ENCODE measurements at places on chromosomes 6 and 20.

DNA sequence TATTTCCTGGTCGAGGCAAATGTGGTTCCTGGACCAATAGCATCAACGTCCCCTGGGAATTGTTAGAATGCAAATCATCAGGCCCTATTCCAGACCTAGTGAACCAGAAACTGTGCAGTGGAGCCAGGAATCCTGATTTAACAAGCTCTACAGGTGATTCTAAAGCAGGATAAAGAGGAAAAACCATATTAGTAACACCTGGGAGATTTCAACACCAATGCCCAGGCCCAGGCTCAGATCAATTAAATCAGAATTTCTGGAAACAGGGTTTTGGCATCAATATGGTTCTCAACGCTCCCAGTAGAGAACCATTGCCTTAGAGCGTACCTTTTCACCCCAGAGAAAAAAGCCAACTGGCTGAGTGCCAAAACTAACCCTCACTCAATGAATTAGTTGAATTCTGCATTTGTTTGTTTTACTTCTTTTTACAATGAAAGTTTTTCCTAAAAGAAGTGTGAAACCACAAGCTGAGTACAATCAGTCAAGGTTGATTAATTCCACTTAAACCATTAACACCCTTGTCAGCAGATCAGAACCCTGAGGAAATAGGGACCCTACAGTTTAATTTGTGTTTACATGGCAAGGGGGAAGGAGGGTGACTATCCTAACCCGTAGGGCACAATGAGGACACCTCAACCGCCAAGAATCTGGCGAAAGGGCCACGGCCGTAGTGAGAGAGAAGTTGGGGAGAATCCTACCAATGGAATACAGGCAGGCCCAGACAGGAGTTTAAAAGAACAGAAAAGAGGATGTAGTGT is 34.9 kb upstream of the LOC128125822 start:
- no peak for DNase-seq

GRCh38 chr6:37525460-37526357 is 26.0 kb upstream of the CCDC167 start:
- no peak for DNase-seq

- no peak for DNase-seq
Measured at GRCh38 chr20:50092436-50092835, 20.5 kb downstream of the UBE2V1 start.

GRCh38 chr6:135675862-135676261 is 175.6 kb upstream of the PDE7B start:
- no peak for DNase-seq

- DNase-seq: no peak
Measured at GRCh38 chr6:140070846-140071473, 696.5 kb upstream of the CITED2 start.

- no peak for DNase-seq
Measured at GRCh38 chr20:46642265-46642968, 8.8 kb downstream of the SLC13A3 start.

GRCh38 chr20:3000852-3001523 is 42.4 kb upstream of the GNRH2 start:
- DNase-seq: no peak

GRCh38 chr6:137872581-137873115 is 5.6 kb downstream of the TNFAIP3 start:
- DNase-seq: no peak

DNA sequence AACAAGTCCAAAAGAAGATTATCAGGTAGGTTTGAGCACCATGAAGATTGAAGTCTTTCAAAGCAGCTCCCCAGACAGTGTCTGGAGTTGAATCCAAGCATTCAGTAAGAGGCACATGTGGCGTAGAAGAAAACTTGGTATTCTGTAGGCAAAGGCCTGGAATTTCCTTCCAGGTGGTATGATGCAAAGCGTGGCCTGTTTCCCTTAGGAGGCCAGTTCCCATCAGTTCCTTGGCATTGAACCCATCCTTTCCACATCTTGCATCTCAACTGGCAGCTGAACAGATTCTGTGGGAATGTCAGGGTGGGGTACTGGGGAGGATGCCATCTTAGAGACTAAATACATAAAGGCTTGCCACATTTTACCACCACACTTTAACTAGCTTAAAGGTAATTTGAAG is 516.0 kb downstream of the BTBD3 start:
- DNase-seq: no peak

GRCh38 chr6:36020154-36020553 is 4.3 kb downstream of the SLC26A8 start:
- no peak for DNase-seq

DNA sequence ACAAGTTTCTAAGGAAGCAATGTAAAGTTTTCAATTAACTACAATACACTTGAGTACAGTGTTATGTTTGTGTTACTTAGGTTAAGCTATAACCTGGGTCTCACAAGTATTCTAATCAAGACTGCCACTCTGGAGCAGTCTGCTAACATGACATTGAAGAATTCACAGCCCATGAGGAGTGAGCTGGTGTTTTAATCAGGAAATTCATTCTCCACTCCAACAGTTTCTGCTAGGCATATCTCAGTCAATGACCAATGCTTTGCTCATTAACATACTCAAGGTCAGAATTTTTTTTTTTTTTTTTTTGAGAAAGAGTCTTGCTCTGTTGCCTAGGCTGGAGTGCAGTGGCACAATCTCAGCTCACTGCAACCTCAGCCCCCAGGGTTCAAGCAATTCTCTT is 59.6 kb upstream of the SAMHD1 start:
- DNase-seq: no peak

GRCh38 chr6:4774715-4775493 is 1.3 kb upstream of the CDYL start:
- no peak for DNase-seq

DNA sequence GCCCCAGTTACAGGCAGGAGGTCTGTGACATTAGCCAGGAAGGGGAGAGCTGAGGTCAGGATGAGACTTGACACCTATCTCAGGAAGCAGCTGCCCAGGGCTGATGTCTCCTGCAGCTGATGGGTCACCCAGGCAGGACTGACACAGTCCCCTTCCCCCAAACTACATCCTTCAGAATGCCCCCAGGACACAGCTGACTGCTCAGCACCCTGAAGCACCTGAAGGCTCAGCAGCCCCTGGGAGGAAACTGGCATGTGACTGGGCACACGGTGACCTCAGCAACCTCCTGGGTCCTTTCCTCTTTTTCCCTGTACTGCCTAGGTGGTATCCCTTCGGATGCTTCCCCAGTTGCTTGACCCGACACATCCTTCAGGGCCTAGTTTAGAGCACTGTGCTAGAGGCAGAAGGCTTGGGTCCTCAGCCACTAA is 1.9 kb downstream of the SDC4 start:
- no peak for DNase-seq

DNA sequence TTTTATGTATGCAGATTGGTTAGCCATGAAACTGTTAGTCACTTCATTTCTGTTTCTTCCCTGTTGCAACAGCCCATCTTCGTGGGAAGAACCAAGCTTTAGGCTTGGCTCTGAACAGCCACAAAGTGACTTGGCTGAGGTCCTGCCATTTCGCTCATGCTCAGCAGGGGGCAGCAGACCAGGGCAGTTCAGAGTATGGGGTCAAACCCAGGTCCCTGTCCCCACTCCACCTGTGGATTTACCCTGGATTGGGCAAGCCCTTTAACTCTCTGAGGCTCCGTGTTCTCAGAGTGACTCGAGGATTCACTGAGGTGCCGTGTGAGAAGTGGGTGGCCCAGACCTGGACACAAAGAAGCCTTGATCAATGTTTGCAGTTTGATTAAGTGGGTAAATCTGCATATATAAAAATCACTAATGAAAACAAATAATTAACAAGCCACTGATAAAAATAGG is 19.8 kb upstream of the MAP1LC3A start:
- DNase-seq: no peak

GRCh38 chr6:138809677-138810076 is 13.8 kb downstream of the ECT2L start:
- no peak for DNase-seq

GRCh38 chr20:34891166-34892062 is 15.0 kb downstream of the ACSS2 start:
- DNase-seq: no peak

GRCh38 chr6:121516331-121516730 is 80.9 kb downstream of the GJA1 start:
- DNase-seq: no peak

- no peak for DNase-seq
Measured at GRCh38 chr6:46581459-46582177, 71.0 kb downstream of the CYP39A1 start.

DNA sequence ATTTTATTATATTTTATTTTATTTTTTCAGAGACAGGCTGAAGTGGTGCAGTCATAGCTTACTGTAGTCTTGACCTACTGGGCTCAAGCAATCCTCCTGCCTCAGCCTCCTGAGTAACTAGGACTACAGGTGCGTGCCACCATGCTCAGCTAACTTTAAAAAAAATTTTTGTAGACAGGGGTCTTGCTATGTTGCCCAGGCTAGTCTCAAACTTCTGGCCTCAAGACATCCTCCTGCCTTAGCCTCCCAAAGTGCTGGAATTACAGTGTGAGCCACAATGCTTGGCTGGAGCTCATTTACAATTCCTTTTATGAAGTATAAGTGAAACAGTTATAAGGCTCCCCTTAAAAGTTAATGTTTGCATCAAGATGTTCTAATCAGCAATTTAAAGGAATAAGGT is 14.5 kb downstream of the FUCA2 start:
- DNase-seq: no peak

DNA sequence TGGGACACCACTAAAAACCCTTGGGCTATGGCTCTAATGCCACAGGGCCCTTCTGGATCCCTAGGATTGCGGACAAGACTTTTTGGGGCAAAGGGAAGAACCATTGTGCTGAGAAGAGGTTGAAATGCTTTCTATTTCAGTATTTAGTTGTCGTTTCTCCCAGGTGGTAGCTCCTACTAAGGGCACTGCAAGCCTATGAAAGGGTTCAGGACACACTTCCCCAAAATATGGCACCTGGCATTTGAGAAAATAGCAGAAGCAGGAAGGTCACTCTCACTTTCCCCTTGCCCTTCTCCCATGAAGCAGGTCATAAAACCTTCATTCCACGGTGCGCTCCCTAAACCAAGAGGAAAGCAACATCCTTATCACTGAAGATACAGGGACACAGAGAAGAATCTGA is 125.4 kb upstream of the GPR6 start:
- DNase-seq: no peak

- DNase-seq: no peak
Measured at GRCh38 chr6:168208854-168209253, 110.7 kb downstream of the DACT2 start.

DNA sequence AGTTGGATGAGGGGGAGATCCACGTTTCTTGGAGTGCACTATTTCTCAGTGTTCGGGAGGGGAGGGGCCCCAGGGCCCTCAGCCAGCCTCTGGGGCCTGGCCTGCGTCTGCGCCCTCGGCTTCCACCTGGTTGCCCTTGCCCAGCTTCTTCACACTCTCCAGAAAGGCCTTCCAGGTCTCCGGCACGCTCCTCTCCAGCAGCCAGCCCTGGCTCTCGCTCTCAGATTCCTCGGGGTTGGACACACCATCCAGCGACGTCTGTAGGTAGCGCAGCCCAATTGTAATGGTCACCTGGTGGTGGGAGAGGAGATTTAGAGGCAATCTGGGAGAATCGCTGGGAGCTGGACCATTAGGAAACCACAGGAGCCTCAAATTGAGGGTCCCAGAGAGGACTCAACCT is 24.2 kb downstream of the PRPH2 start:
- no peak for DNase-seq

DNA sequence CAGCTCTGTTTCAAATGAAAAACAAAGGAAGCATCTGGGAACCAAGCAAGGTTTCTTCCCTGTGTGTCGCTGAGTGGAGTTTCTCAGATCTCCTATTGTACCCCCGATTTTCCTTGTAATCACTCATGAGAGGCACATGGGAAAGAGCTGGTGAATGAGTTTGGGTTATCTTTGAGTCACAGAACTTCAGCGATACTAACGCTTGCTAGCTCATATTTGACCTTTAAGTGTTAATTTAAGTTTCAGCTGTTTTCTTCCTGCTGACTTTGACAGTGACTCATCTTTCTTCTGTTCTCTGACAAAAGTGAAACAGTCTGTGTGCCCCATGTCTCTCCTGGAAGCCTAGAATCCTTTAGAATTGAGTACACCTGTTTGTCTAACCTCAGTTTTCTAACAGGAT is 261.1 kb upstream of the RGS17 start:
- no peak for DNase-seq

DNA sequence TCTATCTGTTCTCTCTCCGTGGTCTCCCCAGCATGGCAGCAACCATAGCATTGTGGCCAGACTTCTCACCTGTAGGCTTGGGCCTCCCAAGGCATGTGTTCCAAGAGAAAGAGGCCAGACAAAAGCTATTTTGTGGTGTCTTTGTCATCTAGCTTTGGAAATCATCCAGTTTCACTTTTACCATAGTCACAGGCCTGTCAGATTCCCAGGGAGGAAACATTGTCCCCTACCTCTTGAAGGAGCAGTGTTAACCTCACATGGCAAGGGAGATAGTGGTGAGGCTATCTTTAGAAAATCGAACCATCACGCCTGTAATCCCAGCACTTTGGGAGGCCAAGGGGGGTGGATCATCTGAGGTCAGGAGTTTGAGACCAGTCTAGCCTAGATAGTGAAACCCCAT is 42.3 kb upstream of the RALGAPA2 start:
- no peak for DNase-seq
